GM04504 (cell line): ENCODE measurements at places on chromosomes 5 and 9.

DNA sequence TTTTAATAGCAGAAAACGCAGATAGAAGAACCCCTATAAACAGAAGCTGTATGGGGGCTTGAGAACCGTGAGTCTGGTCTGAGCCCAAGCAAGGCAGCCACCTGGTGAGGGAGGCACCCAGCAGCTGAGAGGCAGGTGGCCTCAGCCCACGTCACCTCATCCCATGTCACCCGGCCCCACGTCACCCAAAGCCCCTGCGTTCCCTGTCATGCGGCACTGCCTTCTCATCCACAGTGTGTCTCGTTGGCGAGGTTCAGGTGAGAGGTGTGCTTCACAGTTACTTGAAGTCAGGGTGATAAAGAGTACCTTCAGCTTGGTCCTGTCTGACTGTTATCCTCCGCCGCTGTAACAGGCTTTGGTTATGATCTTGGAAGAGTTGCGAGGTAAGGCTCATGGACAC lies 80.6 kb upstream of the IRX4 start:
- DNase-seq: no peak

DNA sequence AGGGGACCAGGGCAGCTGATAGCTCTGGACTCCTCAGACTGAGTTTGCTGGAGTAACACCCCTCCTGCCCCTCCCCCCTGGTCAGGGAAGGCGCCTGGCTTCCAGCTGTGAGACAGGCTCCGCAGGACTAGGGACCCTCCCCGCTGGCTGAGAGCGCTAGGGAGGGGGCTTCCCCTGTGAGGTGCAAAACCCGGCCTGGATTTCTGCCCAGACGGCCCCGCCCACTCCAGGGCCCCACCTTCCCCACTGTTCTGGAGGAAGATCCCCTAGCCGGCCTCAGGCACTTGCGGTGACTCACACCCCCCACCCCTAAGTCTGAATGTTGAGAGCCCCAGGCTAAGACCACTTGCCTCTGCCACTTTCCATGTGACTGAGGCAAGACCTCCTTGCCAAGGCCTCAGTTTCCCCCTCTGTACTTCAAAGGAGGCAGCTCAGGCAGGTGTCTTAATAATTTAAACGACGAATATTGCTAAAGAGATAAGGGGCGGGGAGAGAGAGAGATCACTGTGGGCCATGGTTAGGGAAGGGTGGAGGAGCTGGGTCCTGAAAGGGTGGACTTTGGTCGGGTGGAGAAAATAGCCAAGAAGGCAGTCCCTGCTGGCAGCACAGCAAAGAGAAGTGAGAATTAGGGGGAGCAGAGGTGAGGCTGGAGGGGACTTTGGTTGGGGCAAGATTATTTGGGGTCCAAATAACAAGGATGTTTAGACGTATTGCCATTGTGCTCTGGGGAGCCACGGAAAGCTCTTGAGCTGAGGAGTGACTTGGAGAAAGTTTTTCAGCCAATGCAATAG lies 1.0 kb upstream of the DAB2IP start:
- no peak for DNase-seq

- peak; percentile 41 for DNase-seq
Measured at GRCh38 chr9:114387680-114388356, at the start of gene AKNA. Gene AKNA, minus strand, starts transcription at chr9:114387982. Its CDS starts 6,649 bp downstream, at chr9:114381333.

DNA sequence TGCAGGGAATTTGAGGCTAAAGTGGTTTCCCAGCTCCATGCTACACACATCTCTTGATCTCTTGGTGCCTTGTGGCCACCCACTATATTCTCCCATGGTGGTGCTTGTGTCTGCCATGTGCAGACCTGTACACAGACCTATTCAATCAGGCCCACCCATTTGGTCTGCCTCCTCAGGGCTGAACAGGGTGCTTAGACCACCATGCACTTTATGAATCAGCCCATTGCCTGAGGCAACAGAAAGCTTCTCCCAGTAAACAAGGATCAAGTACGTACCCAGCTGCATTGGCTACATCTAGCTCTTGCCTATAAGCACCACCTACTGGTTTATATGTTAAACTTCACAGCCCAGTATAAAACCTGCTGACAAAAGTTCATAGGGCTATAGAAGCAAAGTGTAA lies 664.3 kb upstream of the EDIL3 start:
- DNase-seq: no peak

DNA sequence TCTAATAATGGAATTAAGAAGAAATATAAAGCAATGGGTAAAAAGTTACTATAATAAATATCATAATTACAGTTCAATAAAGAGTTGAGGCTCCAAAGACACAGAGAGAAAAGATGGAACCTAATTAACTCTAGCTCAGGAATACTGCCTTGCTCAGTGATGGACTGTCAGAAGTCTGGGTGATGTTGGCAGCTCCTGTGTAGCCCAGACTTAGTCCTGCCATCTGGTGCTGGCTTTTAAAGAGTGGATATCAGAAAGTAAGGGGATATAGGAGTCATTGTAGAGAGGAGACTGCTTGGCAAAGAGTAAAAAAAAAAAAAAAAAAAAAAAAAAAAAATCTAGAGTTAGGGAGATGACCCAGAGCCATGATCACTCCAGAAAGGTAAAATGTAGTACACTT lies 551.9 kb upstream of the DMAC1 start:
- DNase-seq: no peak

- DNase-seq: no peak
Measured at GRCh38 chr5:180632768-180633167, 16.6 kb downstream of the FLT4 start.

DNA sequence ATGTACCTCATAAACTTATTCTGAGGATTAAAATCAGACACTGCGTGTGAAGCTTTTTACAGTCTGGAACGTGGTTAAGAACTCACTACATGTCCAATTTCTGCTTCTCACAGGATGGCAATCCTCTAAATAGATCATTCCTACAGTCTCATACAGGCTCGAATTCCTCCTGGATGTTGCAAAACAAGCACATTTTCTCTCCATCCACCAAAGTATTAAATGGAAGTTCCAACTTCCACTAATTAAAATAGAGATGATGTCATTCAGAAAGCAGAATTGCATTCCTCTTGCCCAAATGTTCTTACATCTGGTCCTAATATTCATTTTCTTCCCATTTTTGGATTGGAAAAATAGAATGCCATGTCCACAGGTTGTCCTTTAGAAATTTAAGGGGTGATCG lies 145.5 kb upstream of the PCA3 start:
- DNase-seq: peak; percentile 87

GRCh38 chr9:13719446-13719845 lies 440.0 kb upstream of the MPDZ start:
- DNase-seq: no peak

GRCh38 chr5:4614088-4614487 lies 526.0 kb upstream of the ADAMTS16 start:
- no peak for DNase-seq

DNA sequence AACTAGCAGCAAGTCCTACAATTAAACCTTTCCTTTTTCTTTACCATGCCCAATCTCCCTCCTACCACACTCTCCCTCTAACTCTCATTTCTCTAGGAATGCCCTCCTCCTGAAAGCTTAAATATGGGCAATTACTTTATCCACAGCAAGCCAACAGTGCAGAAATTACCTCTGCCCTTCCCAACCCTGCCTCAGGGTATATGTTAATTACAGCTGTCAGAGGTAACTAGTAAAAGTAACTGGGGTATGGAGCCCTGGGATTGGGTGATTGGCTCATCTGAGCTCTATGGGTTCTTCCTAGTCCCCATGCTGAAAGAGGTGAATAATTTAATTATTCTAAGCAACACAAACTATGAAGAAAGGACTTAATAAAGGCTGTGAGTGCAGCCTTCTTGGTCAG lies 478.9 kb upstream of the NMUR2 start:
- no peak for DNase-seq

- DNase-seq: no peak
Measured at GRCh38 chr5:1027631-1028441, 19.2 kb downstream of the NKD2 start.

DNA sequence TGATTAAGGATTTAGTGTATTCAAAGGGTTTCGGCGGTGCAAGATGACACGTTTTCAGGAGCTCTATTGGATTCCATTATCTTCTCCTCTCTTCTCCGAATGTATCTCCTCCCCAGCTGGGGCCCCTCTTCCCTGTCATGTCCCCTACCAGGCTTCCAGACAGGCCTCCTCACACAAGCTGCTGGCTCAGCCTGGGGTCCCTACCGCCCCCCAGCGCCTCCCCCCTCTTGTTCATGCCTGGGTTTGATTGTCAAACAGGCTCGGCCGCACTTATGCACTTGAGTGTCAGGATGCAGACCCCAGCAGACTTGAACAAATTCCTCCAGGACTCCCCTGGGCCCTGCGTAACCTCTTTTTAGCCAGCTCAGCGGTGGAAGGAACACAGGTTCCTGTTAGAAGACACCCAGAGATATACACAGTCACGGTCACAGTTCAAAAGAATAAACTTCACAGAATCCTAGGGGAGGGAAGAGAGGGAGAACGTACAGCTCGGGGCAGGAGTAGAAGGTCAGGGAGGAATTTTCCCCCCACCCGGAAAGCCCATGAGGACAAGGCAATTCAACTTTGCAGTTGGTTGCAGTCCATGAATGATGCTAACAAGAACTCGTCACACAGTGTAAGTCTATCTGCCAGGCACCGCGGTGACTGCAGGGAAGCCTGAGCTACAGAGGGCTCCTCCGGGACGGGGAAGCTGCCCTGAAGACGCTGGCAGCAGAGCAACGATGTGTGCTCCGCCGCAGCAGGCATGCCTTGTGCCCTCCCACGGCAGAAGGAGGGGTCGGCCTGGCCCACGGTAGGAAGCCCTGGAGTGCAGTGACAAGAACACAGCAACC lies 560.0 kb downstream of the BNC2 start:
- no peak for DNase-seq

GRCh38 chr9:108639696-108640095 lies 216.1 kb downstream of the ACTL7B start:
- DNase-seq: no peak
